SW 1271 (cell line): ENCODE measurements at places on chromosomes 2 and 18.
A peak's percentile ranks its signal among the peaks of the same experiment; 100 is the strongest.

GRCh38 chr2:10413991-10414451, 34.1 kb downstream of the ODC1 start:
- DNase-seq = peak; percentile 16

- DNase-seq = no peak
These were observed 24.5 kb downstream of the CYP27A1 start for GRCh38 chr2:218806346-218806978.

- DNase-seq = no peak
These were observed 259.6 kb downstream of the SS18 start for GRCh38 chr18:25830787-25831186.

DNA sequence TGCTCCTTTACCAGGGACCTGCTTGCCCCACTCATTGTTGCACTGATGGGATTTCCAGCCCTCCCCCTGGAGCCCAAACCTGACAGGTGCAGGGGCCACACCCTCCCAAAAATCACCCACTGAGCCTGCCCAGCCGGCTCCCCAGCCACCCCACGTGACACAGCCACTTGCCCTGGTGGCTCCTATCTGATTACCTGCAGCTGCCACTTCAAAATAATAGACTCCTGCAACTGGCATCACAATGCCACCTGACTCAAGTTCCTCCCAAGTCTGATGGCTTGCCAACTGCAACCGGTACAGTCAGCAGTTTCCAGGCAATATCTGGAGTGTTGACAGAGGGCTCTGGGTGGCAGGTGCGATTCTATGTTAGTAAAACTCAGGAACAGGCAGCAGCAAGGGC, 66.2 kb downstream of the CRACDL start:
- DNase-seq = no peak

GRCh38 chr2:172808156-172808555, 72.5 kb downstream of the RAPGEF4 start:
- DNase-seq = no peak

DNA sequence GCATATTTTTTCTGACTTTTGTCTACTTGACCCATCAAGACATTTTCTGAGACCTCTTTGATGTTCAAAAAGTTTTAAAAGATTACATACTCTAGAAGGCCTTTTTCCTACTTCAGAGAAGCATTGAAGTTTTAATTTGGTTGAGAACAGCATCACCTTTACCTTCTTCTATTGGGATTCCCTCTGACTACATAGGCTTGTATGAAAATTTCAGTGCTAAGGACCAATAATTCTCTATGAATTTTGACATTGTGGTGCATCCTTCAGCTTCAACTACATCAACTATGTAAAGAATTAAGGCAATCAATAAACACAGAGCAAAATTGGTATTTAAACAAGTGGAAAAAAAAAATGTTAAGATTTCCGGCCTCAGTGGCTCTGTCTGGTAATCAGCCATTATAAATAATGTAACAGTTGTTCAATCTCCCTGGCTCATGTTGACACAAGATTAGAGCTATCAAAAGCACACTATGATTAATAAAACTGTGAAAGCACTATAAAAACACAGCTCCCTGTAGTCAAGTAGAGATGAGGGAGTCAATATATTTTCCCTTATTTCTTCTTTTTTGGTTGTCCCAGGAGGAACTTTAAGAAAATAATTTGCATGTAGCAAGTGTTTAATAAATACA, 627.0 kb upstream of the SYT4 start:
- no peak for DNase-seq

DNA sequence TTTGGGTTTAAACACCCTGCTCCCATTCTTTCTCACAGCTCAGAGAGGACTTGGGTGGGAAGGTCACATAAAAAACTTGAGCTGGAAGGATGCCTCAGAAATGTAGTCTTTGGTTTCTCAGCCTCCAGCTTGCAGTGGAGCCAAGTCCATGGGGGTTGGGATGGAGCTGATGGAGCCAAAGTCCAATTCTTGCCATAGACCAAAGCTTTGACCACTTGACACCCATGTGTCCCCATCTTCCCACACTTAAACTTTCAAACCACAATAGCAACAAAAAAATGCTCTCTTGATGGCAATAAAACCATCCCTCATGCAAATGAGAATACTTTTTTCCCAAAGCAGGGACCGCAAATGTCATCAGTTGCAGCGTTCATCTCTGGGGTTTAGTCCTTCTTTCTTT, 14.7 kb upstream of the DAW1 start:
- no peak for DNase-seq

GRCh38 chr18:76621782-76622495, 126.9 kb upstream of the ZNF516 start:
- no peak for DNase-seq

GRCh38 chr2:173434762-173435569, 80.3 kb downstream of the CDCA7 start:
- no peak for DNase-seq

DNA sequence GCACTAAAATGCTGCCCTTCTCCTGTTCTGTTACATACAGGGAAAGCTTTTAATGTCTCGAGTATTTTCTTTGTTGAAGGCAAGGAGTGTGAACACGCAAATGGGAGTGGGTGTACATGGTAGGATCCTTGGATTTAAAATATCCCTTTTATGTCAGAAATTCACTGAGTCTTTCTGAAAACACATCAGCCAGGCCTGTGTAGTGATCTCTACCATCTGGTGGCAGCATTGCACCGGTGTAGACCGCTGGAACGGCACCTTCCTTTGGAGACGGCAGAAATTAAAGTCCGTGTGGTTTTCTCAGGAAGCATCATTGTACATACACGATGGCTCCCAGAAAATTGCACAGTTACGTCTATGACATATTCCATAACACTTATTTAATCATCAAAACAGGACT, 515.8 kb downstream of the GALR1 start:
- DNase-seq = peak; percentile 35

GRCh38 chr18:11072632-11073031, 76.7 kb downstream of the PIEZO2 start:
- no peak for DNase-seq

- DNase-seq = no peak
These were observed 73.1 kb downstream of the FTCDNL1 start for GRCh38 chr2:199777916-199778315.

GRCh38 chr18:2121224-2121623, 450.1 kb downstream of the METTL4 start:
- DNase-seq = no peak

DNA sequence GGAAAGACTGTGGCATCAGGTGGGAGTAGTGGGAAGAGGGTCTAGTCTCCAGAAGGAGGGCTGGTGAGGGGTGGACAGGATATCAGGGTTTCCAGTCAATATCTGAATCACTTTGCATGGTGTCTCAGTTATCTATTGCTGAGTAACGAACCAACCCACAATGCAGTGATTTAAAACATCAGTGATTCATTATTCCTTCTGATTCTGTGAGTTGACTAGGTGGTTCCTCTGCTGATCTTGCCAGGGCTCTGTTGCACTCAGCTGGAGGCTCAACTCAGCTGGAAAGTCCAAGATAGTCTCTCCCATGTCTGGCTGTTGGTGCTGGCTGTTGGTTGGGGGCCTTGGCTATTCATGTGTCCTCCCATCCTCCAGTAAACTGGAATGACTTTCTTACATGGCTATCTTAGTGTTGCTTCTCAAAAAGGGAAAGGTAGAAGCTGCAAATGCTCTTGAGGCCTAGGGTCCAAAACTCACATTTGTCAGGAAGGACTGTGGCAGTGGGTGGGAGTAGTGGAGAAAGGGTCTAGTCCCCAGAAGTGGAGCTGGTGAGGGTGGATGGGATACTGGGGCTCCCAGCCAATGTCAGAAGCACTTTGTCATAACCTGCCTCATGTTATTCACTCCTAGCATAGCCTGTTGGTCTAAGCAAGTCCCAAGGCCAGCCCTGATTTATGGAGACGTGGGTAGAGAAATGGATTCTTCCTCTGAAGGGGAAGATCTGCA, 13.9 kb downstream of the IL1F10 start:
- no peak for DNase-seq

DNA sequence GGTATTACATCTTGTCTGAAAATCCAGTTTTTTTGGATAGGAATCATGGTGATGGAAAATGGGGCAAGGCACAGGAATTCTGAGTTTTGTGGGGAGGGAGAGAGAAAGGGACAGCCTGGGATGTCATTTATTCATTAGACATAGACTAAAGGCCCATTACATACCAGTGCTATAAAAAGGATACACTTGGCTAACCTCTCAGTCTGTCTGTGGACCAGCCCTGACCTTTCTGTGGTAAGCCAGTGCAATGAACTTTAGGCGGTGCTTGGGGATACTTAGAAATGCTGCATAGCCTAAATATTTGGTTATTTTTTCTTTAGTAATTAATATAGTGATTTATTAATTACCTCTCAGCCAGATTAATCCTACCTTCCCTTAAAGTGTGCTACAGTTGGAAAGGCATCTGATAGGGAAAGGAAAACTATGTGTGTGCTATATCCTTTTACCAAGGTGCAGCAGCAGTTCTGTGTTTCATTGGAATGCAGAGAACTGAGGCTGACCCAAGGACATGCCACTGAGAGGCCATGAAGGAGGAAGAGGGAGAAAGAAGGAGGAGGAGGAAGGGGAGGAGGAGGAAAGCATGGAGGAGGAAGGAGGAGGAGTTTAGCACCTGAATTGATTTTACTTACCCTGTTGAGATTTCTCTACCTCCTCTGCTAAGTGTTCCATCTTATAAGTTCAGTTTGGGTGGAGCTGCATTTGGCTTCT, 37.5 kb downstream of the KCNS3 start:
- no peak for DNase-seq

GRCh38 chr2:227614740-227615139, at the start of gene SCYGR3:
Gene SCYGR3, minus strand, starts transcription at chr2:227614840. Its CDS starts 0 bp downstream, at chr2:227614840.
- no peak for DNase-seq

GRCh38 chr2:101882769-101883307, 108.9 kb upstream of the IL1R2 start:
- no peak for DNase-seq

GRCh38 chr2:29664578-29664977, 256.8 kb downstream of the ALK start:
- DNase-seq = no peak

- DNase-seq = no peak
These were observed 864 bp downstream of the LBH start for GRCh38 chr2:30231996-30232800.

DNA sequence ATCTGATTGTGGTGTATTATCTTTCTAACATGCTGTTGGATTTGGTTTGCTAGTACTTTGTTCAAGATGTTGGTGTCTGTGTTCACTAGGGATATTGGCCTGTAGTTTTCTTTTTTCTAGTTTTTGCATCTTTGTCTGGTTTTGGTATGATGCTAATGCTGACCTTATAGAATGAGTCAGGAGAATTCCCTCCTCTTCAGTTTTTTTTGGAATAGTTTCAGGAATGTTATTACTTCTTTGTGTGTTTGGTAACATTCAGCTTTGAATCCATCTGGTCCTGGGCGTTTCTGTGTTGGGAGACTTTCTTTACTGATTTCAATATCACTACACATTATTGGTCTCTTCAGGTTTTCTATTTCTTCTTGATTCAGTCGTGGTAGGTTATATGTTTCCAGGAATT, 124.2 kb upstream of the EPB41L5 start:
- DNase-seq = no peak

- DNase-seq = no peak
These were observed 8.1 kb upstream of the ZBTB14 start for GRCh38 chr18:5303636-5304035.

GRCh38 chr2:134201533-134201932, 52.3 kb upstream of the MGAT5 start:
- DNase-seq = no peak

DNA sequence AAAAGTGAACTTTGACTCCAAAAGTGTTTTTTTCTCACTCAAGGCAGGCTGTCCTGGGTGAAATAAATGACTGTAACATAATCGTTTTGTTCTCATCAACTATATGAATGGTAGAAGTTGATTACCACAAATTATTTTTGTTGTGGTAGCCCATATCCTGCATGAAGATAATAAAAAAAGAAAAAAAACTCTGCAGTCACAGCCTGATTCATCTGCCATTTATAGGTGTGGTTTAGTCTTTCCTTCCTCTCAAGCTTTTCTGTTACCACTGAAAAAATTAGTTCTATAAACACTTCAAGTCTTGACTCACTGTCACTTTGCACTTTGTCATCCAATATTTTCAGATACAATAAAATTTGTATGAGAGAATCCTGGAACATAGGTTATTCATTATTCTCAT, 522.0 kb downstream of the PLCL1 start:
- DNase-seq = no peak

GRCh38 chr18:24118750-24119577, 19.9 kb upstream of the CABYR start:
- peak; percentile 4 for DNase-seq
